ENCODE measurements at places on chromosomes 12 and 14.
A peak's percentile ranks its signal among the peaks of the same experiment; 100 is the strongest.

DNA sequence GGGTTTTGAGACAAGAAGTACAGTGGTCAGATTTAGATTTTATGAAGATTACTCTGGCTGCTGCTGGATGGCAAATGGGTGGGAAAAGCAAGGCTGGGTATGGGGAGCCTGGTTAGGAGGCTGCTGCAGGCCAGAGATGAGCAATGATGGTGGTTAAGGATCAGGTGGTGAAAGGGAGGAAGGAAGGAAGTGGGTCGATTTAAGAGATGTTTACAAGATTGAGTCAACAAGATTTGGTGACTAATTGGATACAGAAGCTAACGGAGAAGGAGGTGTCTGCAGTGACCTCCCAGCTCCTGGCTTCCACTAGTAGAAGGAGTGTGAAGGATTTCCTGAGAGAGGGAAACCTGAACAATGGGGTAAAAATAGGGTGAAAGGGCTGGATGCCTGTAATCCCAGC is 18.7 kb downstream of the NOS1 start:
- DNase-seq: no peak

GRCh38 chr14:91454155-91454554 is 36.5 kb upstream of the CCDC88C start:
- DNase-seq: no peak

DNA sequence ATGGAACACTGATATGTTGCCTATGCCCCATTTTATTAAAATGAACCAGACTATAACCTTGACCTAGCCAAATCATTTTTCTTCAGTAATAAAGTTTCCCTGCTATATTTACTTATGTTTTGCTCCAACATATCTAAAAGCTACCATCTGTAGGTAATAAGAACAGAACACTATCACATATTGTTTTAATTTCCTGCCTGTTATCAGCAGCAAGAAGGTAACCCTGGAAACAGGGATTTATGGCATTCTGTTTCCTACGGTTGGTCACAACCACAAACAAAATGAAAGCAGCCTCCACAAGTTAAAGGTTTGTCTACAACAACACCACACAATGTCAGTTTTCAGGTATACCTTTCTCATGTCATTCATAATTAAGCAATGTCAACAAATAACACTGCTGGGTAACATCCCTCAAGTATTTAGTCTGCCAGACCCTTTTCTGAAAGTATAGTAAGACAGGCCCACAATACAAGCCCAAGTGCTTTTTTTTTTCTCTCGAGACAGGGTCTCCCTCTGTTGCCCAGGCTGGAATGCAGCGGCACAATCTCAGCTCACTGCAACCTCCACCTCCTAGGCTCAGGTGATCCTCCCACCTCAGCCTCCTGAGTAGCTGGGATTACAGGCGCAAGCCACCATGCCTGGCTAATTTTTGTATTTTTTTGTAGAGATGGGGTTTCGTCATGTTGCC is 25.5 kb downstream of the GCH1 start:
- DNase-seq: no peak

DNA sequence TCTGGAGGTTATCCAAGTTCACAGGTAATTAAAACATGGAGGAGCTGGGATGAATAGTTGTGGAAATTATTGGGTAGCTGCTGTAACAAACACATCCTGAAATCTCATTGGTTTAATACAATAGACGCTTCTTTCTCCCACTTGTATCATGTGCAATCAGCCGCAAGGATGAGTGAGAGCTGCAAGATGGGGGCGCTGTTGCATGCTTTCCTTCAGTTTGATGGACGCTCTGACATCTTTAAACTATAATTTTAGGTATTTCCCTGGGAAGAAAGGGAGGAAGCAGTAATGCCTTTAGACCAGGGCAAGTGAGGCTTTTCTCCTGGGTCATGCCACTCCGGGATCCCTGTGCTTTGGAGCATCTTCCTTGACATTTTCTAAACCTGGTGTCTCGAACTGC is 178.7 kb downstream of the PAWR start:
- no peak for DNase-seq

DNA sequence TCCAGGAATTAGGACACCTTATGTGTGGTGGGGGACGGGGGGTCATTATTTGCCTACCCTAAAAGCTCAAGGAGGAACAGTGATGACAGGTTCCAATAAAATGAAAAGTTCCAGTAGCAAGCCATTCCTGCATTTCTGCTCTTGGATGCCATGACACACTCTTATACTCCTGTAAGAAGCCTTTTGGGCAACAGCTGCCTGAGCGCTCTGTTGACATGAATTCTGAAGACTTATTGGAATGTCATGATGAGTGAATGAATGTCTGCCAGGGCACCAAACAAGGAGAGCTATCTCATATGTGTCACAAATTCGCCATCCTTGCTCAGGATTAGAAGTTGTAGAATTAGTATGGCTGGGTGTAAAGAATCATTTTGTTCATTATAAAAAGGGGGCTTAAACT is 36.3 kb downstream of the PTGER2 start:
- no peak for DNase-seq

GRCh38 chr14:64195199-64195598 is 99.0 kb downstream of the ESR2 start:
- DNase-seq: no peak

DNA sequence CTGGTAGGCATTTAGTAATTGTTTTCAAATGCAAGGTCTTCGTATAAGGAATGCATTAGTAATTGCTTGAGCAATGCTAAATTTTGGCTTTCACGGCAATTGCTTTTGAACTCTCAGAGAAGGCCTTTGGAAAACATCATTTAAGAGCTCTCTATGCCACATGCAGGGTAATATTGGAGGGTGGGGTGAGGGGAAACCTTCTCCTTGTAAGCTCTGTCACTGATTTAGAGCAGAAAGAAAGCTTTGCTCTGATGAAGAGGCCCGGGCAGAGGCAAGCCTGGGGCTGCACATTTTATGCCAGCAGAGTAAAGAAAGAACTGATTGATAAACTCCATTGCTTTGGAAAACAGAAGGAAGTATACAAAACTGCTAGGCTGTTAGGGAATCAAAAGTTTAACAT is 70.9 kb downstream of the TRIM9 start:
- DNase-seq: no peak

- no peak for DNase-seq
Observed at GRCh38 chr12:22321638-22322037, 12.9 kb downstream of the ST8SIA1 start.

DNA sequence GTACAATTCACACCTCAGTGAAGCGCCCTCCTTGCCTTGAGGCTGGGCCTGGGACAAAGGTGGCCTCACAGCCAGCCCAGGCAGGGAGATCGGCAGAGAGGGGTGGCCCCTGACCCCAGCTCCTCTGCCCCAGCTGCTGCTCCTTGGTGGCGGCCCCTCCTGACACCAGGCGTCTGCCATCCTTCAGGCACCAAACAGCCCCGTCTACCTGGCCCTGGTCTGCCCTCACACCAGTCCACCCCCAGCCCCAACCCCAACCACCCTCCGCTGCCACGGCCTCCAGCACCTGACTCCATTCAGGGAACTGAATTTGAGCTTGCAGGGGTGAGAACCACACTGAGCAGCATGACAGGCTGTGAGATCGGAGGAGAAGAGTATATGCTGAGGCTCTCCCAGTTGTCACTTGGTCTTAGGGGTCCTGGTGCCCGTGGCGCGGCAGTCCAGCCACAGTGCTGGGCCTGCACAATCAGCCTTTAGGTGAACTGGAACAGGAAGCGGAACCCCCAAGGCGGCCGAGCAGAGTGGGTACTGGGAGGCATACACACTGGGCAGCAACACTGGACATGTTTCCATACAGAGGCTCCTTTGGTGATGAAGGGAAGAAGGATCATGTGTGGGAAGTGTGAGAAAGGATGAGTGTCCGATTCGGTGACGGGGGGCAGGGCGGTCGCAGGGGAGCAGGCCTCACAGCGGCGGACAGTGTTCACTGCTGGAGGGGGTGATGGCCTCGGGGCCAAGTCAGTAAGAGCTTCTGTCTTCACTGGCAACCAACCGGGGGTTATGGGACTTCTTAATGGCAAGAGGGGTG is 18.7 kb downstream of the ZFYVE21 start:
- no peak for DNase-seq

DNA sequence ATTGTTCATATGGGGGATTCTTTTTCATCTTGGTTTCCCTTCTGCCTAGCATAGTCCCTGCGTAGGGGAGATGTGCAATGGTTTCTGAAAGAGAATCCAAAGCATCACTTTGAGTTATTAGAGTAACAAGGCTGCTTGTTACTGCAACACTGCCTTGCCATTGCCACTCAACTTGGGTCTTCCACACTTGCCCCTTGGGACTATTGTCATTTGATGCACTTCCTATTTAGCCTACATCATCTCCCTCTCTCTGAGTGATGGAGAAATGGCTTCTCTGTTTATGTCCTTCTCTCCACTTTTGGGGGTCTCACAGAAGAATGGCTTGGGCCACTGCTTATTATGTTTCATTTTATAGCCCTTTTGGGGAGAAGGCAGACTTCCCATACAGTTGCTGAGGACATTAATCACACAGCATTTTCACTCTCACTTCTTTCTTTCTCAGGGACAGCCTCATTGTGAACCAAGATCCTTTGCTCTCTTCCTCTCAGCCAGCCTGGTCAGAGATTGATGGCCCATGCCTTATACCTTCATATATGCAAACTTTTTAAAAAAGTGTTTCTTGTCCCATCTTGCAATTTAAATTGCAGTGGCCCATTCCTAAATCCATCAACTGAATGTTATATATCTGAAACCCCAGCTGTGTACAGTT is 50.8 kb upstream of the POC1B start:
- DNase-seq: no peak

- no peak for DNase-seq
Observed at GRCh38 chr12:118560733-118561132, 184.4 kb downstream of the SUDS3 start.

DNA sequence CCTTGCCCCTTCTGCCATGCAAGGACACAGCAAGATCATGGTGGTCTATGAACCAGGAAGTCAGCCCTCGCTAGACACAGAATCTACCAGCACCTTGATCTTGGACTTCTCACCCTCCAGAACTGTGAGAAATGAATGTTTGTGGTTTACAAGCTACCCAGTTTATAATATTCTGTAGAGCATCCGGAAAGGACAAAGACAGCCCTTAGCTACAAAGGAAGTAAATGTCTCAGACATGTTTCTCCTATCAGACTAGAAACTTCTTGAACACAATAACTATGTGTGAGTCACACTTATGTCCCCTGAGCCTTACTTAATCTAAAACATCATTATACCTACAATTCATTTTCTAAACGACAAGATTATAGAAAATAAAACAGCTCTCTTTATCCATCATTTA is 176.7 kb downstream of the KLHL28 start:
- DNase-seq: no peak

GRCh38 chr12:16347391-16348298 is at the start of gene MGST1:
Gene MGST1 (plus strand): TSS chr12:16347645. CDS start chr12:16354253, 6,608 bp downstream.
- peak; percentile 69 for DNase-seq

GRCh38 chr12:50246873-50247612 is 36.3 kb downstream of the LIMA1 start:
- peak; percentile 65 for DNase-seq

DNA sequence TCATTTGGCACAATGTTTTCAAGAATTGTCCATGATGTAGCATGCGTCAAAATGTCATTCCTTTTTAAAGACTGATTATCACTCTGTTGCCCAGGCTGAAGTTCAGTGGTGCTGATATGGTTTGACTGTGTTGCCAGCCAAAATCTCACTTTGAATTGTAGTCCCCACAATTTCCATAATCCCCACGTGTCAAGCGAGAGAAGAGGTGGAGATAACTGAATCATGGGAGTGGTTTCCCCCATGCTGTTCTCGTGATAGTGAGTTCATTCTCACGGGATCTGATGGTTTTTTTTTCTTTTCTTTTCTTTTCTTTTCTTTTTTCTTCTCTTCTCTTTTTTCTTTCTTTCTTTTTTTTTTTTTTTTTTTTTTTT is 21.8 kb upstream of the LRRK2 start:
- DNase-seq: no peak

GRCh38 chr14:101465795-101466448 is 95.4 kb upstream of the DIO3 start:
- DNase-seq: no peak

GRCh38 chr14:73333031-73333430 is 95.7 kb downstream of the PAPLN start:
- no peak for DNase-seq

DNA sequence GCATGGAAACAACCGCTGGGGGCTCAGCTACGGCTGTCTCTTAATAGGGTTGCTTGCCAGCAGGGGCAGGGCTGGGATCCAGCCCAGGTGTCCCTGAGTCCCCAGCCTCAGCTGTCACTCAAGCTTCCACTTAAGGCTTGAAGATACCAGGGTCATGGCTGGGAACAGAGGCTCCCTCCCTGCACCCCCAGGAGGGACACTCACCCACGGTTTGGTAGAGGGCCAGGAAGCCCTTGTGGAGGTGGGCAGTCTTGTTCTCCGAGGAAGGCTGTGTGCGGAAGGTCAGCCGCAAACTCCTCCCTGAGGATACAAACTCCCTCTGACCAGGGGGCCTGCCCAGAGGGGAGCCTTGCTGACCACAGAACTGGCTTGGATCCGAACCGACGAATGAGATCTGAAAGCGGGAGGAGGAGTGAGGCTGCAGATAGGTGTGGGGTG is 7.3 kb downstream of the C1RL start:
- no peak for DNase-seq

DNA sequence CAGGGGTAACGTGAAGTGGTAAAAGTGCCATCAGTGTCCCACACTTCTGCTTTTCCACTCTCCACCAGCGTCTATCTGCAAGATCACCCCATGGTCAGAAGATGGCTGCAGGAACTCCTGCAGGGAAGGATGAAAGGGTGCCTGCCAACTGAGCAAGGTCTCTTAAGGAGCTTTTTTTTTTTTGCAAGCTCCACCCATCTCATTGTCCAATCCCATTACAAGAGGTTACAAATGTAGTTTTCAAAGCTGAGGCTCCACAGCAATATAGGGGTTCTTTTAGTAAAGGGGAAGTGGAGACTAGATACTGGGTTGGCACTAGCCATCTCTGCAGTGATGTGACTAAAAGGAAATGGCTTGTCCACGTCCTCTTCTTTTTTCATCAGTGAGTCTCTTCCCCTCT is 5.9 kb upstream of the BHLHE41 start:
- DNase-seq: no peak

DNA sequence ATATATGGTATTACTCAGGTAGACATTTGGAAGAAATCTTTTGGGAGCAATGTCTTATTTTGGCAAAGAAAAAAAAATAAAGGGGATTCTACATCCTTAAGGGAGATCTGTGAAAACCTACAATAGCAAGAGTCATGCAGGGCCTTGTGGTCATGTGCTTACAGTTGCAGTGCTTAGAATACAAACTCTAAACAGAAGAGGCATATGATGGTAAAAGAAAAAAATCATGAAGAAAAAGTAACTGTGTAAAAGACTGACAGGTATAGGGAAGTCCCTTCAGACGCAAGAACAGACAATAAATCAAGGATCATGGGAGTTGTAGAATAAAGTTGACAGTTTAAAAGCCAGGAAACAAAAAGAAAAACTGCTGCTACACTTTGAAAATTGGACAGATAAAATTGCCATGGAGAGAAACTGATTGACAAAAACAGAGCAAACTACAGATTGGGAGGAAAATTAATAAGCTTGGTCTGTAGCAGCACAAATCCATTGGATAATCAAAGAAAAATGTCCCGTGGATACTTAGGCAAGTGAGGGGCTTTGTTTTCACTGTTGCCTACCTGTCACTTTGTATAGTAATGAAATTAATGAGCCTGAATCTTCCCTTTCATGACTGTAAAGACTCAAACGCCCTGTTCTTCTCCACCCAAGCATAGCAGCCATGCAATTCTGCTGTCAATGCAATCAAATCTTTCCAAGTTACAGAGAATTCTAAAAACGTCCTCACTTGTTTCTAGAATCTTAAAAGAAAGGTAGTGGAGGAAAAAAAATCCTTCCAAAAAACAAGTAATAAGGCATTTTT is 402.0 kb downstream of the SYT1 start:
- no peak for DNase-seq
